A549 treated with Mapracorat at 1 μM for 4 hours (cell line): ENCODE measurements at places on chromosomes 2 and 18. TPM values are rescaled to one million over a fixed set of nuclear protein-coding genes. Genes with fewer than 3 reads are reported as not detected.

The SLC38A11 gene
- total RNA-seq, result not detected in 5 replicates

The SCYGR4 gene
- total RNA-seq, result not detected in 5 replicates

The IL18RAP gene
- total RNA-seq, result 0.11 to 0.15 TPM in 2 of 5 replicates, not detected in the others

The C1D gene
- total RNA-seq, result 31.7 to 50.3 TPM (median 35.4 TPM) in 5 replicates

The ELOA2 gene
- not detected in 5 replicates for total RNA-seq
